ENCODE measurements at places on chromosomes 6 and 20. TPM values are rescaled to one million over a fixed set of nuclear protein-coding genes. Genes with fewer than 3 reads are reported as not detected.

The PRKN gene
- 0.15 TPM for total RNA-seq

The MCHR2 gene
- total RNA-seq: not detected

The MED20 gene
- 54.7 TPM for total RNA-seq

The SCRT2 gene
- total RNA-seq: not detected

The MATN4 gene
- total RNA-seq: not detected

The RRAGD gene
- 0.30 TPM for total RNA-seq

The PRICKLE4 gene
- total RNA-seq: 1.5 TPM

The RNF182 gene
- total RNA-seq: 0.32 TPM

The SLC4A11 gene
- 1.9 TPM for total RNA-seq

The SEMG1 gene
- total RNA-seq: not detected

The PHACTR3 gene
- not detected for total RNA-seq

The LY6G5C gene
- under 0.01 TPM for total RNA-seq

The PRDM1 gene
- 0.30 TPM for total RNA-seq

The TMEM217 gene
- total RNA-seq: 4.3 TPM

The LHFPL5 gene
- total RNA-seq: not detected

The BNIP5 gene
- not detected for total RNA-seq
